Inflammatory macrophage treated with lipopolysaccharide for 1 hour (primary cell): ENCODE measurements at places on chromosomes 2 and 18.
A peak's percentile ranks its signal among the peaks of the same experiment; 100 is the strongest.

DNA sequence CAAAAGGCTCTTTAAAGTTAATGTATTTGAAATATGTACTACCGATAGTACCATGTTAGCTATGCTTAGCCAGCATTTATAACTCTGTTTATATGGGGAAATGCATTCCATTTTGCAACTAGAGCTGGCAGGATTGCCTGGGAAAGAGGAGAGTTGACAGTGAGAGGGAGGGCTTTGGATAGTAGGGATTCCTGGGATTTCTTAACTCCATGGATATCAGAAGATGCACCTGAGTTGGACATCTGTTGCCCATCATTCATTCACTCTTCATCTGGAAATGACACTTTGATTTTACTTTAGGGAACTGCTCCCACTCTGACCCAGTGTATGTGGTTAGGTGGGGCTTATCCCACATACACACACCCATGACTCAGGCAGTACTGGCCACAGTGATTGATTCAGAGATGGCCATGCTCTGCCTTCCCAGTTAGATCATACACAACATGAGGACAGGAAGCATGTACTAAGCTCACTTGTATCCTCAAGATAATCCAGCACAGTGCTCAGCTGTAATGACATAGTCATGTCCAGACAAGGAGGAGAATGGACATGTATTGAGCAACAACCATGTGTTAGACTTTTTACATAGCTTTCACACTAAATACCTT is 248.8 kb downstream of the MREG start:
- peak; percentile 63 for DNase-seq

- DNase-seq: peak; percentile 97
These were observed 73.0 kb upstream of the YWHAQ start for GRCh38 chr2:9703701-9704221.

DNA sequence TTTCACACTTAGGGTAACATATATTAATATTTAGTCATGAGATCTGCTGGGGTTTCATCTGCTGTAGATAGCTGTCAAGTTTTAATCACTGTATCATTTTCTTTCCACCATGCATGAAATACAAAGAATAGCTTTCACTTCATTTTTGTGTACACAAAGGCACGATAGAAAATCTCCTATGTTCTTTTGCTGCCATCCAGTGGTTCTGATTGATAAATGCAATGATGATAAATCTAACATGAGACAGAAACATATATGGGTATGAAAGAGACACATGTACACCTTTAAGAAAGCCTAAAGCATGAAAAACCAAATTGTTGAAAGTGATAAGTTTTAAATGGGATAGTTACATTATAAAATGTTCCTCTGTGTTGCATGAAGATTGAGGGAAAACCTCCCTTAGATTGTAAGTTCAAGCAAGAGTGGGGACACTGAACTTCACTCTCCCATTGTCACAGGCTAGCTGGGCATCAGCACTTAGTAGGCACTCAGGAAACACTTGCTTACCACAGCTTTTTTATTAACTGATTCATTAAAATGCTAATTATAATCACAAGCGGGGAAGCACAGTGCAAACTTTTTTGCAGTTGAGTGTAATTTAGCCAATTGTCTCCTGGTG is 31.2 kb downstream of the C1D start:
- peak; percentile 67 for DNase-seq

DNA sequence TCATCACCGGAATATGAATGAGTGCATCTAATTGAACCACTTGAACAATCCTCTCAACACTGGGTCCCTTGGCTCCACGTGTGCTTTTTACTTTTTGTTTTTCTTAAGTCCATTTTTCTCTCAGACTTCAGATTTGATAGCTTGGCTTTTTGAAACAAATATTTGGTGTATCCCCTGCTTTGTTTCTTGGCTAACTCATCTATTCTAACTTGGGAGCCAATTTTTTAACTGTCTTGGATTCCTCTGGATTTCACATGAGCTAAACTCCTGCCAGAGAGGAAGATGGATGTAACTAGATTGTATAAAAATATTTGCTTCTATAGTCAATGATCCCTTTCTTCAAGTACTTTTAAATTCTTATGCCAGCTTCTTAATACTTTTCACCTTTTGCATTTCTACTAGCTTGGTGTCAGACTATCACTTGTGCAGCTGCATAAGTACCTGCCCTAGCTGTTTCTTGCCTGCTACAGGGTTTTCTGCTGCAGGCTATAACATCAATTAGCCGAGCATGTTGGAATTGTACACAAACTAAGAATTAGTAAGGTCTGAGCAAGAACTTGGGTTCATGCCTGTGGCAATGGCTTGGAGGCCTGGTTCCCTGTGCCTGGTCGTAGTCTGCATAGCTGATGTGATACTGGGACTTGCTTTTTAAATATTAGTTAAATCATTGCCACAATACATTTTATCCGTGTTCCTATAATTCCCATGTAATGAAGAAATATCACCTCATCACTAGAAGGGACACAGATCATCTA is 281.5 kb downstream of the EN1 start:
- DNase-seq: no peak

DNA sequence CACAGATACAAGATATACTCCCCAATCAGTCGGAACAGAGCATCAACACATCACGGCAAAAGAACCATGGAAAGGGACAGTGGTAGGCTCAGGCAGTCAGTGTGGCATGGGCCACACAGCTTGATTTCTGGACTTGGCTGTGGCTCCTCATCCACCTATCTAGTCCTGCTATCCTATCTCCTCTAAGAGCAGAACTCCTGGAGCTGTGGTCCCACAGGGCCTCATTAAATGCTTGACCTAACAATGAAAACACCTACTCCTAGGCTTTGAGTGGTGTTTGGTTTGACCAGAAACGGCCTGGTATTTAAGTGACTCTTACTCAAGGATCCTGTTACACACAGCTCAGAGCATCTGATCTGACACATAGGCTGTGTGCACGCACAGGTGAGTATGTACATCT is 33.6 kb upstream of the SMAD2 start:
- DNase-seq: no peak

GRCh38 chr2:8728305-8729015 is 46.6 kb downstream of the ID2 start:
- no peak for DNase-seq

DNA sequence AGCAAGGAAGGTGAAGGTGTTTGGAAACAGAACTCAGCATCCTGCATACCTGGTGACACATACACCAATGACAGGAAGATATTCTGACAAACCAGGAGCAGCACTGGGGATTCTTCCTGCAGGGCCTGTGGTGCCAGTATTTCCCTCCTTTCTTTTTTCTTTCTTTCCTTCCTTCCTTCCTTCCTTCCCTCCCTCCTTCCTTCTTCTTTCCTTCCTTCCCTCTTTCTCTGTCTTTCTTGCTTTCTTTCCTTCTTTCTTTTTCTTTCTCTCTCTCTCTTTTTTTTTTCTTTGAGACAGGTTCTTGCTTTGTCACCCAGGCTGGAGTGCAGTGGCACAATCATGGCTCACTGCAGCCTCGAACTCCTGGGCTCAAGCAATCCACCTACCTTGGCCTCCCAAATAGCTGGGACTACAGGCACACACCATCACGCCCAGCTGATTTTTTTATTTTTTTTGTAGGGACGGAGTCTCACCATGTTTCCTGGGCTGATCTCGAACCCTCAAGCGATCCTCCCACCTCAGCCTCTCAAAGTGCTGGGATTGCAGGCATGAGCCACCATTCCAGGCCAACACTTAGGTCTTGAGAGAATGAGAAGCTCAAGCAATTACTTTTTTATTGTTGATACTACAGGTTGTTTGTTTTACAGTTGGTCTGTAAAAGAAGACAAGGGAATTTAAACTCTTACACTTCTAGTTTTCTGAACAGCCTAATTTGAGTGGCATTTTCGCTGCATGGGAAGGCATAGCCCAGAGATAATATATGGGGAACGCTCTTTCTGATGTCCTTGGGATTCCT is 54.7 kb upstream of the GATA6 start:
- no peak for DNase-seq

GRCh38 chr2:222470802-222471468 is 46.6 kb downstream of the SGPP2 start:
- DNase-seq: no peak

GRCh38 chr2:28389399-28390240 is 3.0 kb upstream of the FOSL2 start:
- DNase-seq: no peak

- DNase-seq: no peak
These were observed 324.4 kb upstream of the CELF4 start for GRCh38 chr18:37889963-37890362.

DNA sequence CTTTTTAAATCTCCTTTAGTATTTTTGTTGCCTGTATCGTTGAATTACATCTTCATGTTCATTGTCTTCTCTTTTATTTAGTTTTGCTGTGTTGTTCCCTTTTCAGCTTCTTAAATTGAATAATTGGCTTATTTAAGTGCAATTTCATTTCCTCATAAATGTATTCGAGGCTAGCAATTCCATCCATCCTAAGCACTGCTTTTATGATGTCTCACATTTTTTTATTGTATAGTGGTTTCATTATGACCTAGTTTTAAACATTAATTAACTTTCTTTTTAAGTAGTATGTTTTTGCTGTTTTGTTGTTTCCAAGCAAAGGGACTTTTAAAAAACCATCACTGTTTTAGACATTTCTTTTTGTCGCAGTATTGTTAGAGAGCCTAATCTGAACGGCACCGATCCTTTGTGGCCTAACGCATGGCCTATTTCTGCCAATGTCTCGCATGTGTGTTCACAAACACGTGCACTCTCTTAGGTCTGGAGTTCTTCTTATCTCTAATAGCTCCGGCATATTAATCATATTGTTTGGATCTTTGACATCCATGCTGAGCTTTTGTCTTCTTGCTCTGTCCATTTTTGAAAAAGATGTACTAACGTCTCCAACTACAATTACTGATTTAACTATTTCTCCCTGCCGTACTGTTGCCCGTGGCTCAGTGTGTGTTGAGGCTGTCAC is 59.6 kb upstream of the ZNF516 start:
- no peak for DNase-seq

GRCh38 chr2:203763241-203763937 is 57.0 kb downstream of the CD28 start:
- no peak for DNase-seq

- no peak for DNase-seq
These were observed 230.1 kb downstream of the RNF152 start for GRCh38 chr18:61662726-61663125.
